ENCODE measurements at places on chromosomes 3 and 15.

DNA sequence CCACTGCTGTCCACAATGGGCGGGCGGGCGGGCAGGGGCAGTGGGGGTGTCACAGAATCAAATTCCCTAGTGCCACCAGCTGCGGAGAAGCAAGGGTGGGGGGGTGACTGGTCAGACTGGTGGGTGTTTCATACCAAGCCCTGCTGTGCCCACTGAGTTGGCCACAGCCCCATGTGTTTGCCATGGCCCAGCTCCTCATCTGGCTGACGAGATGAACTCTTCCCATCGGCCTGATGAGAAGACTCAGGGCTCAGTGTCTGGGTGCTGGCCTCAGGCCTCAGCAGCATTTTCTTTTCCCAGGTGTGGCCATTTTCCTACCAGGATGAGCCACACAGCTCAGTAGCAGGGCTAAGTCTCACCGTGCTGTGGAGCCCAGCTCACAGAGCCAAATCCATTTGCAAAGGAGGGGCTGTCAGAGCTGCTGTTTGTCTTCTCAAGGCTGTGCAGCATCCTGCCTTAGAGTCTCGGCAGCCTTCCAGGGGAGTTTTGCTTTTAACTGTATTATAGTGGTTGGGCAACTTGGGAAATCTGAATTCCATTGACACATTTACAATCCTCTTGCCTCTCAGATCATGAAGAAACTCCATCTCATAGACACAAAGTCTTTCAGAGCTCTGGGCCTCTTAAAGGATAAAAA is 176.8 kb downstream of the ABHD5 start:
- DNase-seq = peak; percentile 74

DNA sequence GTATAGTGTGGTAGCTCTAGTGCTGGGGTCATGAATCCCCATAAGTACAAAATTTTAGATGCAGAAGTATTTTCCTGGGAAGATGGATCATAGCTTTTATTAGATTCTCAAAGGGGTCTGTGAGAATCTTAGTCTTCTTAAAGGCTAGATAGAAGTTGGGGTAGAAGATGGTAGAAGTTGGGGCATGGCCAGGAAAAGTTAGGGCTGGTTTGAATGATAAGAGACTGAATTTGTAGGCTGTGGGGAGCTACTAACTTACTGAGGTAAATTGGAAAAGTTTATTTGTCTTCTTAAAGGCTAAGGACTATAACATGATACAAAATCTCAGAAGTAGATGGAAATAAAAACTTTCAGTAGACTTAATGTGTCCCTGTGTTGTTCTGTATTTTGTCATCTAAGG is 1.6 kb upstream of the UBE2Q2 start:
- DNase-seq = no peak

- DNase-seq = no peak
Measured at GRCh38 chr3:16251316-16252085, 13.2 kb downstream of the DPH3 start.

DNA sequence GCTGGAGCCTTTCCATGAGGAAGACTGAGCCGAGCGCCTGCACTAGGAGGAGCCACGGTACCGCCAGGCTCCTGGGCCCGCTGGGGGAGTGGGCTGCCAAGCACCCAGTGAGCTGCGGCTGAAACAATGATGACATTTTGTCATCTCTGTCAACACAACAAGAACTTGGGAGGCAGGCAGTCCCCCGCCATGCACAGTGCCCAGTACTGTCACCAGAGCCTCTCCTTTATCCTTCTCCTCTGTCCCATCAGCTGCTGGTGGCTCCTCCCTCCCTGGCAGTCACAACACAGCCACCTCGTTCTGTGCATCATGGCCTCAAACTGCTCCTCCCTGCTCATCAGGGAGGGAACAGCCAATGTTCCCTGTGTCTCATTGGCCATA is 34.0 kb upstream of the PCSK6 start:
- DNase-seq = no peak

- DNase-seq = no peak
Measured at GRCh38 chr15:89377842-89378295, 43.2 kb upstream of the POLG start.

GRCh38 chr3:122520861-122521260 is 6.1 kb upstream of the KPNA1 start:
- no peak for DNase-seq

DNA sequence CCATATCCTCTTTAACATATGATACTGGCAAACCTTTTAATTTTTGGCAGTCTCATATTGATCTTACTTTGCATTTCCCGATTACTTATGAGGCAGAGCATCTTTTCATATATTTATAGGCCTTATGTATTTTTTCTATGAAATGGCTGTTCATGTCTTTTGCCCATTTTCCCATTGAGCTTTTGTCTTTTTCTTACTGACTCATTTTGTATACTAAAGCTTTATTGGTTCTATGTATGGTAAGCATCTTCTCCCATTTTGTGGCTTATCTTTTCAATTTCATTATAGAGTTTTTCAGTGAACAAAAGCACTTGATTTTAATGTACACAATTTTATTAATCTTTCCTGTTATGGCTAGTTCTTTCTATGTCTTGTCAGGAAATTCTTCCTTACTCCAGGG is 17.2 kb downstream of the HDGFL3 start:
- no peak for DNase-seq

DNA sequence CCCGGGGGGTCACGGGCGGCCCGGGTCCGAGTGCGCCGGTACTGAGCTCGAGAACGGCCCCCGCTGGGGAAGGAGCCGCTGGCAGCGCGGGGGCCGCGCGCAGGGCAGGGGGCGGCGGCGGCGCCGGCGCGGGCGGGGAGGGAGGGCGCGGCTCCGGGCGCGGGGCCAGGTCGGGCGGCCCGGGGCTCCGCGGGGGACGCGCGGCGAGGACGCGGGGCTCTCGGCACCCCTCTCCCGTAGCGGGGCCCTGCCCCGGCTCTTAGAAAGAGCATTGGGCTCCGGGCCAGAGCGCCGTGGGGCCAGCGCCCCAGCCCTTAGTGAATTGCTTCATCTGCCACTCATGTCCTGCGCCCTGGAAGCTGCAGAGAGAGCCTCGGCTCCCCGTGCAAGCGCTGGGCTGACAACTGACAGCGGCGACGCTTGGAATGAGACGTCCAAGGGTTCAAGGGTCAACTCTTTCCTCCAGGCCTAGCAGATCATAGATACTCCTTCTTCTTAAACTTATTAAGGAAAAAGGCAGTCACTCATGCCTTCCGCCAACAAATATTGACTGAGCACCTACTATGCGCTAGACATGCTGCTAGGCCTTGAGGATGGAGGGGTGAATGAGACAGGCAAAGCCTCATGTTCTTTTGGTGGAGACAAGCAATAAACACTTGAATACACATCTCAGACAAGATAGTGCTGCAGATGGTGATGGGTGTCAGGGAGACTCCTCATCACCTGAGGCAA is 140.8 kb downstream of the SMAD6 start:
- peak; percentile 49 for DNase-seq

DNA sequence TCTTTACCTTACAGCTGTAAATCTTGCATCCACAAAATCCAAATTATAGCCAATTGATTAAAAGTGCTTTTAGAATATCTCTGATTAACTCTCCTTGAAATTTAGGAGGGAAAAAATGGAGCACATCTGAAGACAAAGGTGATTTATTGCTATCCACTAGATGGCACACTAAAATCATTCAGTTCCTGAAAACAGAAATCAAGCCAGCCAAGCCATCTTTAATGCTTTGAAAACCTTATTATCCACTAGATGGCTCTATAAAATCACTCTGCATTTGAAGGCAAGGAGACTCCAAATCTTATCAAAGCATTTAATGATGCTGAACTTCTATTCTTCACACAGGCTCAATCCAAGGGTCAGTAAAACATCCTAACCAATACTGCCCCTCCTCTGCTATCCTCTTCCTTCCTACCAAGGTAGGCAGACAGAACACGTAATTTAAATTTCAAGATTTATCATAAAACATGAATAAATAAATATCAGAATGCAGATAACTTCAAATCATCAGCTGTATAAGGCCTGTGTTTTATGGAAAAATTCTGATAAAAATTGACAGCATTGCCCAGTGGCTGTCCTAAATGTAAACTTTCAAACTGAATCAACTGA is 48.4 kb downstream of the GOLIM4 start:
- peak; percentile 76 for DNase-seq

GRCh38 chr3:191809326-191809949 is 348.5 kb downstream of the PYDC2 start:
- DNase-seq = no peak

DNA sequence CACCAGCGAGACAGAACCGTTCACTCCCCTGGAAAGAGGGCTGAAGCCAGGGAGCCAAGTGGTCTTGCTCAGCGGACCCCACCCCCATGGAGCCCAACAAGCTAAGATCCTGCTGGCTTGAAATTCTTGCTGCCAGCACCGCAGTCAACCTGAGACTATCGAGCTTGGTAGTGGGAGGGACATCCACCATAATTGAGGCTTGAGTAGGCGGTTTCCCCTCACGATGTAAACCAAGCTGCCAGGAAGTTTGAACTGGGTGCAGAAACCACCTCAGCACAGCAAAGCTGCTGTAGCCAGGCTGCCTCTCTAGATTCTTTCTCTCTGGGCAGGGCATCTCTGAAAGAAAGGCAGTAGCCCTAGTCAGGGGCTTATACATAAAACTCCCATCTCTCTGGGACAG is 151.0 kb downstream of the MBNL1 start:
- DNase-seq = no peak

DNA sequence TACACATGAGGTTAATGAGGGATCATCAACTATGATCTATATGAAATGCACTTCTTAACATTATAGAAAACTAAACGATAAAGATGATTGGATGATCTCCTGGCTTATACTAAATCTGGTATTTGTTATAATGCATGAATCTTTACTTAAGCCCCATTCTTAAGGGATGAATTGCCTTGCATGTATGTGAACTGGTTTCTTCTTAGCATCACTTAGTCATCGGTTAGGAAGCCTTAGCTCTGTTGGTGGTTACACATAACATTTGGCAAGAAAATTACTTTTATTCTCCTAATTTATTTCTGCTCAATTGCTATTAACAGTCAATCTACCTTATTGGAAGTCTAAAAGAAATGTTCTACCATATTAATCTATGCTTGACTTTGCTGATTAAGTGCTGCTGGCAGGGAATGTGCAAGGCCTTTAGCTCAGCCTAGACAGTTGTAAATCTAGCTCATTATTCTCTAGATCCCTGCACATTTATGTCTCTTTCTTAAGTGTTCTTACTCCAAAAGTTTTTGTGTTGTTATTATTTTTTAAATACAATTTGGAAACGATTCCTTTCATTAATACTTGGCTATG is 356.0 kb downstream of the ZPLD1 start:
- DNase-seq = peak; percentile 7

DNA sequence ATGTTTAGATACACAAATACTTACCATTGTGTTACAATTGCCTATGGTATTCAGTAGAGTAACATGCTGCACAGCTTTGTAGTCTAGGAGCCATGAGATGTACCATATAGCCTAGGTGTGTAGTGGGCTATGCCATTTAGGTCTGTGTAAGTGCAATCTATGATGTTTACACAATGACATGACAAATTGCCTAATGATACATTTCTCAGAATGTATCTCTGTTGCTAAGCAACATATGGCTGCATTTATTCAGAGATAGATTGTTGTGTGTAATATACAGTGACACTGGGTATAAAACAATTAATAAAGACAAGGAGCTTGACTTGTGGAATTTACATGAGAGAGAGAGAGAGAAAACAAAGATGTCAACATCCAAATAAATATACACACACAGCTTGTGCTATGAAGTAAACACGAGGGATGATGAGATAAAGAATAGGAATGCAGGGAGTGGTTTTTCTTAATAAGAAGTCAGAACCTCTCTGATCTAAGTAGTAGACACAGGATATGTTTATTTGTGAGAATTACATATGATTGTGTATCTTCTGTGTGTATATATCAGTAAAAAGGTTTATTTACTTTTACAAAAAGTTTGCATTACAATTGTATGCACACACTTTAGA is 110.0 kb downstream of the KCNAB1 start:
- DNase-seq = no peak

DNA sequence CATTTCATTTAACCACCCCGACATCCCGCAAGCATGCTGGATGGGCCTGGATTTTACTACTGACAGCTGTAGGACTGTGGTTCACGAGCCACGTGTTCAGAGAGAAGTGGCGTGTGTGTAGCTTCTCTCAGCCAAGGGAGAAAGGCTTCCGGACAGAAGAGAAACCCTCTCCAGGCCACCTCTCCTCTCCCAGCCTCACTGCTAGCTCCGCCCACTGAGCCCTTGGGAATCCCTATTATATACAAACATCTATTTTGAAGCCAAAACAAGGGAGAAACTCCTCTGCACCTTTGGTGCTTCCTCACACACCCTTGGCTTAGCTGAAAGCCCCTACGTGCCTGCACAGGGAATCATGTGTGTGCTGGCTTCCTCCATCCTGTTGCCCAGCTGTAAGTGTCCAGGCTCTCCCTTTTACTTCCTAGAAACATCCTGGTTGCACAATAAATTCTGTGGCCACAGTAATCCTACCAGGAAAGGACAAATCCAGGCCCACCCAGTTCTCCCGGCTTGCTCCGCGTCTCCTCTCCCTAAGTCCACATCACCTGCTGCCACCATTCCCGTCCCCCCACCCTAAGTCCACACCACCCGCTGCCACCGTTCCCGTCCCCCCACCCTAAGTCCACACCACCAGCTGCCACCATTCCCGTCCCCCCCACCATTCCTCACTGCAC is 30.5 kb downstream of the PCSK6 start:
- no peak for DNase-seq

- DNase-seq = no peak
Measured at GRCh38 chr3:64806668-64807605, 119.1 kb upstream of the ADAMTS9 start.

GRCh38 chr3:112333381-112334317 is 693 bp downstream of the CD200 start:
- DNase-seq = no peak

- DNase-seq = no peak
Measured at GRCh38 chr3:187292181-187292580, 644 bp upstream of the MASP1 start.

DNA sequence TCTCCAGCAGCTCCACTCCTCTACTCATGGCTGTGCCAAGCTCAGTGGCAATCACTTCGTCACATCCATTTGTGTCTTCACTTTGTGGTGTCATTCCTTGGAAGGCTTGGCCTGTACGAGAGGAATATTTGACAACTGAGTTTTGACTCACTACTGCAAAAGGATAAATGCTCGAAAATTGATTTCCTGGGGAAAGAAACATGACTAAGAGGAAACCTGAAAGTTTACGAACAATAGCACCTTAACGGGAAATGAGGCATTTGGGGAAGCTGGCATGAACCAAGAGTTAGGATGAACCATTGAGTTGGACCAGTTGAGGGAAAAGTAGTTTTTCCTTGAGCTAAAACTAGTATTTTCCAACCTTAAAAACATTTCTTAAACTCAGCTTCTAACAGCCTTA is 74.2 kb upstream of the ABHD17C start:
- no peak for DNase-seq
